Transverse colon (tissue), 4 donors: ENCODE measurements at places on chromosomes 11 and 22. TPM values are rescaled to one million over a fixed set of nuclear protein-coding genes. Genes with fewer than 3 reads are reported as not detected.

The CELSR1 gene
- total RNA-seq: 0.96 TPM

The MMP8 gene
- not detected for total RNA-seq

DNA sequence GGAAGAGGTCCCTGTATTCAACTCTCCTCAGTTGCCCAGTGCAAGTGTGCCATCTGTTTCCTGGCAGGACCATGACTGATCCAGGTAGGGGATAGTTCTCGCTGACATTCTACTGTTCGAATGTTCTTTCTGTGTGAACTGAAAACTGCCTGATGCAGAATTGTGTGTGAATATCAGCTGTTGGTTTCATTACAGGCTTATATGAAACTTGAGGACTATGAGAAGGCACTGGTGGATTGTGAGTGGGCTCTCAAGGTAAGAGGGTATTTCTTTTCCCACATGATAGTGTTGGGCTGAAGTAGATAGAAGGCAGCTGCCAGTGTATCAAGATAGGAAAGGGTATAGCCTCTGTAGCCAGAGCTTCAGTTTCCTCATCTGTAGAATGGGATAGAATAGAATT lies 15.3 kb downstream of the TTC12 start:
- no peak for DNase-seq

The PATE4 gene
- total RNA-seq: not detected

GRCh38 chr11:133995066-133995465 lies 38.3 kb upstream of the IGSF9B start:
- DNase-seq: no peak

The SLN gene
- not detected for total RNA-seq

DNA sequence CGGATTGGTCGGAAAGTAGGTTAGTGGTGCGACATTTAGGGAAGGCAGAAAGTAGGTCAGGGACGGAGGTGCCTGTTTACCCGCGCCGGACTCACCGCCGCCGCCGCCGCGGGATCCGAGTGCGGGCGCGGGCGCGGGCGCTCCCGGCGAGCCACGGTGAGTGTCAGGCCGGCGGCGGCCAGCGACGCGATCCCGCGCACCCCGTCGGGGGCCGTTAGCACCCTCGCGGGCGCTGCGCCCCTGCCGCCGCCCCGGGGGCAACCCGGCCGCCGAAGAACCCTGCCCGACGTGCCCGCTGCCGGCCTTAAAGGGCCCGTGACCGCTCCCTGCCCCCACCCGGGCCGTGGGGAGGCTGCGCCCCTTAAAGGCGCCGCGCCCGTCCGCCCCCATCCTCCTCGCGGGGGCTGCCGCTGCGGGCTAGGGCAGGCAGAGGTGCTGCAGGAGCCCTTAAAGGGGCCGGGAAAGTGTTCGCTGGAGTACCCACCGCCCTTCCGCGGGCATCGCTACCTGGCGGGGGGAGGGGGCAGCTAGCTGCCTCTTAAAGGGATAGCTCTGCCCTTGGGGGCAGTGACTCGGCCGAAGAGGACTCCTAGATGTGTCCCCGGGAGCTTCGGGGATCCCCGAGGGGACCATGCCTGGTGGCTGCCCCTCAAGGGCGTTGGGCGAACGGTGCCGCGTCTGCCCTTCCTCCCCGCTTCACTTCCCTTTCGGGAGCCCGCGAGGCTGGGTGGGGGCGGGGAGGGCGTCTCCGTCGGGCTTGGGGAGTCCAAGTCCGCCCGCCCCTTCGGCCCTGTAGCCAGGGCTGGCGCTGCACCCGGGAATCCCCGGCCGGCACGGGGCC lies at the start of gene BMAL1:
Gene BMAL1 (plus strand): TSS at position 23 of the 841 bp plus-strand sequence. CDS start 76,519 bp downstream, outside the sequence.
- peak; percentile 69 for DNase-seq

DNA sequence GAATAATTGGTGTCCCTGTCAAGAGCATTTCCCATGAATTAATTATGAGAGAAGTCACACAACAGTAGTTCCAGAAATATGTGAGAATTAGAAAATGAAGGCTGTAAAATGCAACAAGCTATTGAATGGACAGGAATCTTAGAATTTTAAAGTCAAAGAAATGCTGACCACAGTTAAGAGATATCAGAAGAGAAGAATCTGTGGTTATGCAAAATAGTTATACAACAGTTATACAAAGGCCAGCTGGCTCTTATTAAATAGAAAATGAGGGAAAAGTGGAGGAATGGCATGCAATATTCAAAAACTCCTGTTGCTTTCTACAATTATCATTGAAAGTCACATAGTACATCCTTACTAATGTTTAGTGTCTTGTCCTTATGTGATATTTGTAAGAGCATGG lies 27.4 kb downstream of the CASP12 start:
- DNase-seq: no peak
